ENCODE measurements at places on chromosomes 5 and 9.
A peak's percentile ranks its signal among the peaks of the same experiment; 100 is the strongest.

- no peak for DNase-seq
These were observed 45.9 kb upstream of the CDH18 start for GRCh38 chr5:20033881-20034280.

- no peak for DNase-seq
These were observed 10.5 kb downstream of the LURAP1L start for GRCh38 chr9:12785260-12785770.

DNA sequence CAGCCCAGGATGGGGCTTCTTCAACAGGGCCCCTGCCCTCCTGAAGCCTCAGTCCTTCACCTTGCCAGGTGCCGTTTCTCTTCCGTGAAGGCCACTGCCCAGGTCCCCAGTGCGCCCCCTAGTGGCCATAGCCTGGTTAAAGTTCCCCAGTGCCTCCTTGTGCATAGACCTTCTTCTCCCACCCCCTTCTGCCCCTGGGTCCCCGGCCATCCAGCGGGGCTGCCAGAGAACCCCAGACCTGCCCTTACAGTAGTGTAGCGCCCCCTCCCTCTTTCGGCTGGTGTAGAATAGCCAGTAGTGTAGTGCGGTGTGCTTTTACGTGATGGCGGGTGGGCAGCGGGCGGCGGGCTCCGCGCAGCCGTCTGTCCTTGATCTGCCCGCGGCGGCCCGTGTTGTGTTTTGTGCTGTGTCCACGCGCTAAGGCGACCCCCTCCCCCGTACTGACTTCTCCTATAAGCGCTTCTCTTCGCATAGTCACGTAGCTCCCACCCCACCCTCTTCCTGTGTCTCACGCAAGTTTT is 23.6 kb downstream of the PCDHGC5 start:
- DNase-seq, result peak; percentile 80

GRCh38 chr5:175603987-175604739 is 53.7 kb upstream of the HRH2 start:
- no peak for DNase-seq

- no peak for DNase-seq
These were observed 37.7 kb downstream of the FAM13B start for GRCh38 chr5:137995077-137995748.

DNA sequence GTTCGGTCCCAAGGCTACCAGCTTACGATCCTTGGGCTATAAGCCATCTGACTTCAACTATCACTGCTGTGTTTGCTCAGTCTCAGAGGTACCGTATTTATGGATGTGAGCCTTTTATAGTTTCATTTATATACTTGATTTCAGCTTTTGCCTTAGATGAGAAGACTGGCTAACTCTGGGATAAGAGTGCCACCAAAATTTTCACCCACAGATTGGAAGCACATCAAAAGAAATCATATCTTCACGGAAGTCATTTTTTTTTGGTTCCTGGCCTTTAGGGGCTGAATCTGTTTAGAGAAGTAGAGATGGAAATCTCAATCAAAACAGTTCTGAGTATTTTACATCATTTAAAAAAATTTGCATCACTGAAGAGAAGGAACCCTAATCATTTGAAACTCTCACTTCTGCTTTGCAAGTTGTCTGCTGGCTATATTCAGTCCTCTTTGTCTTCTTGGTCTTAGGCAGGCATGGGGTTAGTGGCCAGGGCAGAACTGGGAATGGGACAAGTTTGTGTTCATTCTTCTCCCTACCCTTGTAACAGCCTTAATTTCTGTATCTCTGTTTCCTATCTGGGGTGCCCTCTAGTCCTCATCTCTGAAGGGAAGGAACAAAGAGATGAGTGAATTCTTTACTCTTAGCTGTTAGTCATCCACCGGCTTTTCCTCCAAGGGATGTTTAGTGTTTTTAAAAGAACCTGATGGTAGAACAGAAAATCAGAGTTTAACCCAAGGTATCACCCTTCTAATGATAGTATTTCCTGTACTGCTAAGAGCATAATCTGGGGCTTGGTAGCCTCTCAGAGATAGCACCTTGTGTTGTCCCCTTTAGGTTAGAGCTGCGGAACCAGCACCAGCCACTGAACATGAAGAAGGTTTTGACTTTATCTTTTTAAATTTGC is 14.1 kb upstream of the TNFAIP8 start:
- no peak for DNase-seq

- no peak for DNase-seq
These were observed 15.5 kb downstream of the PCDHB15 start for GRCh38 chr5:141260458-141261237.

- DNase-seq, result no peak
These were observed 25.0 kb upstream of the DMRT2 start for GRCh38 chr9:1025131-1025530.

- no peak for DNase-seq
These were observed 83.7 kb downstream of the PAX5 start for GRCh38 chr9:36950389-36950788.

DNA sequence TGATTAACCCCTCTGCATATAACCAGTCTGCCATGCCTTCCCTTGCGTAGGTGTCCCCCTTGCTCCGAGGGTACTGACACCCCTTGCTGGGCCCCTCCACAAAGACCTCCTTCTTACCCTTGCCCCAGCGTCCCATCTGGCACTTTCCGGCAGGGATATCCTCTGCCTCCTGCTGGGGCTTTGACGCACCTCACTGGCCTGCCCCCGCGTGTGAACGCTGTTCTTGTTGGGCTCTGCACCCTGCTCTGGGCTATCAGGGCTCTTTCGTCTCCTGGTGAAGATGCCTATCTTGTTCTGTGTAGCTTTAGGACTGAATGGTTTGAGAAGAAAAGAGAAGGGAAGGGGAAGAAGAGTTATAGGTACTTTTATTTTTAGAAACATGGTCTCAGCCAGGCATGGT is 53.0 kb downstream of the SUB1 start:
- no peak for DNase-seq

GRCh38 chr5:175328176-175328575 is 115.8 kb downstream of the DRD1 start:
- DNase-seq, result no peak

DNA sequence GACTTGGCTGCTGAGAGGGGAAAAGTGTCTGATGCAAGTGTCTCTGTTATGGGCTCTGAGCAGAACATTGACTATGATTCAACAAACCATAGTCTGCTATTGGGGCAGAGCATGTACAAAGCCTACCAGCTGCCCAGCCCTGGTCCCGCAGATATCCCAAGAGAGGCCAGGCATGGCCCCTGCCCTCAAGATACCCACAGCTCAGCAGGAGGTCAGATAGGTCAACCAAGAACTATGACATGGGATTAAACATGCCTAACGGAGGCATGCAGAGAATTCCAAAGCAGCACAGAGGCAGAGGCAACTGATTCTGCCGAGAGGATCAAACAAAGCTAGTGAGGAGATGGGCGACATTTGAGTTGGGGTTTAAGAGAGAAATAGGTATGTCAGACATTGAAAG is 39.9 kb upstream of the CPLX2 start:
- DNase-seq, result no peak

GRCh38 chr9:6902423-6902822 is 144.7 kb downstream of the KDM4C start:
- no peak for DNase-seq

GRCh38 chr5:134525683-134526482 is 413 bp downstream of the JADE2 start:
- peak; percentile 82 for DNase-seq

DNA sequence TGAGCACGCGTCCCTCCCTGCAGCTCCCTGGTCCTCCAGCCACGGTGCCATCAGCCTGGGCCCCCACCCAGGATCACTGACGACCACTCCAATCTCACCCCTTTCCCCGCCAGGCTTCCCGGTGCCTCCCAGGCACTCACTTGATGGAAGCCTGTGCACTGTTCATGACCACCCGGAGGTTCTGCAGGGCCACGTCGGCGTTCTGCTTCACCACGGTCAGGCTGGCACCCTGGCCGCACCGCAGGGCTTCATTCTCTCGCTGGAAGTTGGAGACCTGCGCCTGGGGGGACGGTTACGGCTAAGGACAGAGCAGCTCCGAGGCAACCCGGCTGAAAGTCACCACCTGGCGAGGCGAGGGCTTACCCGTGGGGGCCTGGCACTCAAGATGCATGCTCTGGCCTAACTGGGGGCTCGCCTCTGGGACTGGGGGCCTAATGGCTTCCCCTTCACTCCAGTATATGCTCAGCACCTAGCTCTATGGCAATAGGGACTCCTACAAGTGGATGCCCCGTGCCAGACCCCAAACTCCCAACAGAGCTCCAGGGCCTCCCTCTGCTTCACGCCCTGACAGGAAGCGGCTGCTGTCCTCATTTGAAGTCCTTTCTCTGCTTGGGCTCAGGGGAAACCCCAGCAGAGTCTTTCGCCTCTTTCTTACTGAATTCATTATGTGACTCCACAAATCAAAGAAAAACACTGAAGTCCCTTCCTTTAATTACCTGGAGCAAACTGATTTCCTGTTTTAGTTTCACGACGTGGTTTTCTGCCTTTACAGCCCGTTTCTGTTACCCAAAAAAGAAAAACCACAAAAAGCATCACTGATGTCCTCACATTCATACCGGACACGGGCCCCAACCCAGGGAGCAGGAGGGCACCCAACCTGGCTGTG is 4.2 kb upstream of the SNAPC4 start:
- no peak for DNase-seq

GRCh38 chr9:81868145-81868544 is 60.1 kb upstream of the SPATA31D4 start:
- DNase-seq, result no peak

DNA sequence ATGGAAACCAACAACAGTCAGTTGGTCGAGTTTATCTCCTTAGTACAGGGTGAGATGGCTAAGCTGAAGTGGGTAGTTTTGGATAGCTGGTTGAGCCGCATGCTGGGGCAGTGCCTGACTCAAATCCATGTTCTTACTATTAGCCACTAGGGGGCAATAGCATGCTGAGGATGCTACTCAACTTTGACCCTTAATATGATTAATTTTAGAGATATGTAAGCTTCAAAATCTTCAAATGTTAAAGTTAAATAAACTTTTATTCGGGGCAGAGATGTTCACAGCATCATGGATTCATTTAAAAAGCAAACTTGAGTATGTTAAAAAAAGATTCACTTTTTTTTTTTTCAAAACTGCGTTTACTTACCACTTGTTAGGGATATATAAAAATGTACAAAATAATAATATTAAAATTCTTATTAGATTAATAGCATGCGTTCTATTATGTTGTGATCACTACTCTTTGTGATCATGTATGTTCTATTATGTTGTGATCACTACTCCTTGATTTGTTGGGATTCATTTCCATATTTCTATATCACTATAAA is 57.0 kb downstream of the C9orf153 start:
- peak; percentile 8 for DNase-seq

DNA sequence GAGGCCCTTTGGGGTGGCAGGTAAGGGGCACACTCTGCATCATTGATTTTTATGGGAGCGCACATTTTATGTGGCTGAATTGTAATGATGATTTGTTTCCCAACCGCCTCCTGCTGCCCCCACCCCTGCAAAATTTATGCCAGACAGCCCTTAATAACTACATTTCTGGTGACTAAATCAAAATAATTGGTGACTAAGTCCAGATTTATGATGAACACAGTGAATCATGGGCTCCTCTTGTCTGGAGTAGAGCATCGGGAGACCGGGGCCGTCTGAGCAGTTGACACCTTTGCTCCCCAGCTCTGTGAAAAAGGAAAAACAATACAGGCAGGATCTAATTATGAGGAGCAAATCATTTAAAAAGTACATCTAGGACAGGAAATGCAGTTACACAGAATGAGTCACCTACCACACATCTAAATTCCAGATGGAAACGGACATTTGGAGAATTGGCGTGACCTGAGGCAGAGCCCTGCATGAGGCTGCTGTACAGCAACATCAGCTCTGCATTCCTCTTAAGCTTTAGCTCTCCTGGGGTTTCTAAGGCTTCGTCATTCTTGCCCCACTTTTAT is 58.9 kb downstream of the DOCK2 start:
- DNase-seq, result no peak

GRCh38 chr9:120526534-120526933 is 53.4 kb downstream of the CDK5RAP2 start:
- DNase-seq, result no peak

DNA sequence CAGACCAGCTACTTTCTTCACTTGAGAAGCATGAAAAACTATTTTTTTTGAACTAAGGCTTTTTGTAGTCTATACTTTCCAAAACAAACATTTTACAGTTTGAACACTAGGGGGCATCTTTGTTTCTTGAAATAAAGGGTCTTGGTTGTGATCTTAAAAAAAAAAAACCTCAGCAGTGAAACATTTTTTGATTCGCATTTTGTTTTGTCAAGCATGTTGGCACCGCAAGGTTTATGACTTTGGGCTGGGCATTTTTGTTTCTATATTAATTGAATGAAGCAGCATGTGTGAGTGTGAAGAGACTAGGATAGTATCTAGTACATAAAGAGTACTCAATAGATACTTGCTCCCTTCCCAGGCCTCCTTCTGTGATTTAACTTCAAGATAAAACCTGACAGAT is 31.6 kb upstream of the ACOT12 start:
- no peak for DNase-seq

DNA sequence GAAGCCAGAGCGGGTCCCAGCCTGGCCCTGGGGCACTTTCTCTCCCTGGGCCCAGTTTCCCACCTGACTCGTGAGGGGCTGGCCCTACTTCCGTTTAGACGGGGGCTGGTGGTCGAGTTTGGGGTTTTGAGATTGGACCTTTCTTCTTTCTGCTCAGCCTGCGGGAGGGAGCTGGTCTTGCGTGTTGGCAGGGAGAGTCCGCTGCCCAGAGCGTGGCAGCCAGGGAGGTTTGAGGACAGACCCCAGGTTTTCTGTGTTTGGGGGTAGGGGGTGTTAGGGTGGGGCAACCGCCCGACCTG is 6.0 kb upstream of the PITX1 start:
- no peak for DNase-seq

GRCh38 chr9:133735931-133736330 is 2.2 kb downstream of the SARDH start:
- no peak for DNase-seq

GRCh38 chr5:56464935-56465768 is 232.0 kb upstream of the ANKRD55 start:
- DNase-seq, result no peak

- no peak for DNase-seq
These were observed 316.4 kb upstream of the TUSC1 start for GRCh38 chr9:25994605-25995004.

- DNase-seq, result peak; percentile 35
These were observed 2.6 kb downstream of the AJM1 start for GRCh38 chr9:136844761-136845464.

- no peak for DNase-seq
These were observed 104.4 kb upstream of the CPLX2 start for GRCh38 chr5:175766963-175767362.

GRCh38 chr9:120916588-120916987 is 10.0 kb downstream of the TRAF1 start:
- no peak for DNase-seq

DNA sequence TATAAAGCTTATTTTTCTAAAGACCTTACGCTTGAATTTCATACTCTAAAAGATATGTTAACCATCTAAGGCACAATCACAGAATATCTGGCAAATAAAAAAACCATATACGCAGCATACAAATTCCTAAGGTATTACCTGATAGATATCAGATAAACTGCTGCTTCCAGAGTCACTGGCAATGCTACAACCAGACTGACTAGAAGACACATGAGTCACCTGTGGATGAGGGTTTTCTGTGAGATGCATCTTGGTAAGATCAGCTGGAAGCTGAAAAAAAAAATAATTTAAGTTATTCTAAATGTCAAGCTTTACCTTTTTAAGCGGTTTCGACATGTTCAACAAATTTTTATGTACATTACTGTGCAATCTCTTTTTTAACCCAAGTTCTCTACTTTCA is 113.8 kb downstream of the RAPGEF6 start:
- no peak for DNase-seq

GRCh38 chr5:87399720-87400119 is 13.0 kb downstream of the CCNH start:
- DNase-seq, result peak; percentile 30

All from CD4-positive, alpha-beta T cell (primary cell).